ENCODE measurements at places on chromosomes 2 and 18.
A peak's percentile ranks its signal among the peaks of the same experiment; 100 is the strongest.

DNA sequence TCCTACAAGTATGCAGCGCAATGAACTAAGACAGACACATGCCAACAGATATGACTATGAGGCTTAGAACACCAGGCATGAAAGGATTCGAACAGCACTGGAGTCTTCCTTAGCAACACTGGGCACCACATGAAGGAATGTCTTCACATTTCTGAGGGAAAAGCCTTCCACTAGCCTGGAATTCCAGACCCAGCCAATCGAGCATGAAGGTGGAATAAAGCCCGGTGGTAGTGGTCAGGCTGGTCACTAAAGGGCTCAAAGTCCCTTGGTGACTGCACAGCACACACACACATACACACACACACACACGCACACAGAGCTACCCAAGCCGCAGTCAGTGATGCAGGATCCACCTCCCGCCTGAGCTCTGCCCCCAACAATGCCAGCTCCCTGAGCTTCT is 19.7 kb upstream of the SFXN5 start:
- no peak for DNase-seq

GRCh38 chr18:55237660-55238059 is 278.4 kb upstream of the CCDC68 start:
- DNase-seq: no peak

- no peak for DNase-seq
Observed at GRCh38 chr18:7575465-7576028, 8.4 kb downstream of the PTPRM start.

GRCh38 chr2:232139171-232139594 is 177.7 kb downstream of the DIS3L2 start:
- no peak for DNase-seq

GRCh38 chr2:122531290-122532071 is 776.0 kb downstream of the TSN start:
- DNase-seq: peak; percentile 73

DNA sequence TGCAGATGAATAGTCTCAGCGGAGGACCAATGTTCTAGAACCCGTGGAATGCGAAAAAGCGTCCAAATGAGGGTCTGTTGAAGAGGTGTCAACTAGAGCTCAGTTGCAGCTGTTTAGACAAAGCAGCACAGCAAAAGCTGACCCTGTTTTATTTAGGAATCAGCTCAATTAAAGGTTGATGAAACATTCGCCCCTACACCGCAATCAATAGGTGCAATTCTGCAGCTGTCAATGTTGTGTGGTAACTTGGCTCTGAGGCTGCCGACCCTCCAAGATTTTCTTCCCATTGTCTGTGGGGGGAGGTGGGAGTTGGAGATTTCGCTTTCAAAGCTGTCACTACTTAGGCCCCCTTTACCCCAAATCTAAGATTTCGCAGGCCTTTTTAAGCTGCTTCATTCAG is 330.0 kb downstream of the ETAA1 start:
- no peak for DNase-seq

- peak; percentile 80 for DNase-seq
Observed at GRCh38 chr2:41966431-41966893, 81.4 kb upstream of the PKDCC start.

GRCh38 chr18:51603551-51603950 is 406.1 kb upstream of the MEX3C start:
- DNase-seq: no peak

- no peak for DNase-seq
Observed at GRCh38 chr2:42068571-42069178, 20.9 kb downstream of the PKDCC start.

- DNase-seq: no peak
Observed at GRCh38 chr2:5175231-5175630, 517.0 kb upstream of the SOX11 start.

DNA sequence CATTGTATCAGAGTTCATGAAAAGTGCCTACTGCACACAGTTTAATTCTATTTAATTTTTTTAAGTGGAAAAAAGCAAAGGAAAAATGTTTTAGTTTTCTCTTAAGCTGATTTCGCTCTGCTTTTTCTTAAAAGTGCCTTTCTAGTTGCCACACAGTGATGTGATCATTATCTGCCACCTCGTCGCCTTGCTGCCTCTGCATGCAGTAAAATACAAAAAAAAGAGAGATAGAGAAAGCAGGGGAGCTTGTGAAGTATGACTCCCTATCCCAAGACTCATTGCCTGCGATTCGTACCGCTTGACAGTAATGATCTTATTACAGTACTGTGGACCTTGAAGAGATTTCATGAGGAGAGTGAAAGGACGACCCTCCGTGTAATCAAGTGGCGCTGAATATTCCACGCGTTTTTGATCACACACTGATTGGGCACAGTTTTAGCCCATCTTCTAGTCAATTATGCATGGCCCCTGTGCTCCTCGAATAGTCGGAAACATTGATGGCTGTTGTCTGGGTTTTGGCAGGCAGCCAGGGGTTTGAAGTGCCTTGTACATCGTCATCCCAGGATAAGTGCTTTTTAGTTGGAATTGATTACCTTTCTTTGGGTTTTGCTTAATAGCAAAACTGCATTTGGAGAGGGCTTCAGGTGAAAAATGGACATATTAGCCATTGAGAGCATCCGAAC is 188.3 kb downstream of the GBX2 start:
- no peak for DNase-seq

DNA sequence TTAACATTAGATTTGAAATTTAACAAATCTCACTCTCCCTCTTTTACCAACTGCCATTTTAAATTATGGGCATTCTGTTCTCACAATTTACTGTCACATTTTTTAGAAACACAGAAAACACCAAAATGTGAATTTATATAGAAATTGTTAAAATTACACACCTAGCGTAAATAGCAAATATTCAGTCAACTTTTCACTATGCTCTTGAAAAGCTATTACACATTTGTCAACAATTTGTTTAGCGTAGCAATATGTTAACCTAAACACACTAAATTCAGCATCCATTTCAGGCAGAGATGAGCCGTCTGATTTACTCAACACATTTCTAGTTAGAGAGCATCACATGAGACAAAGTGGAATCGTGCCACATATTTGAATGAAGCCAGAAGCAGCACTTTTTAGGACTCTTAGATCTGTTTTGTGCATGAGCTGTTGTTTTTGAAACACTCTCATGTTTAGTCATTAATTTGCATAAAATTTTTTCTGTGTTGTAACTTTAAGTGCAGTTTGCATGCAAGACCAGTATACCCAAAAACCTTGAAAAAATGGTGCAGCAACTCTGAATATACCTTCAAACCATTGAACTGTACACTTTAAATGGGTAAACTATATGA is 8.2 kb downstream of the TTC32 start:
- DNase-seq: no peak

- no peak for DNase-seq
Observed at GRCh38 chr2:204199357-204199756, 262.8 kb downstream of the ICOS start.

DNA sequence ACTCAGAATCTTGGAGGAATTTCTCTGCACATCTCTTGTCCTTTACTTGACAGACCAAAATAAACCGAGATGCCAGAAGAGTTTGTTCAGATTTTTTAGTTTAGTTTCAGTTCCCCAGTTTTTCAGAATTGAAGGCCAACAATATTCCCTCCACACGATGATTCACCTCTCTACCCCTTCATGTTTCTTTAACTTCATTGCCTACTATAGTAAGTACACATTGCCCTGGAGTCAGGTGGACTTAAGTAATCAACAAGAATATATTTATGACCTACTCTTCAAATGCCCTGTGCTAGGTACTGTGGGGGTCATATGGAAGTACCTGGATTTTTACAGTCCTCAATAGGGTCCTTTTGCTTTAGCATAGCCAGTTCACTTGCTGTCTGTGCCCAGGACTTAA is 79.6 kb upstream of the CTLA4 start:
- DNase-seq: no peak

DNA sequence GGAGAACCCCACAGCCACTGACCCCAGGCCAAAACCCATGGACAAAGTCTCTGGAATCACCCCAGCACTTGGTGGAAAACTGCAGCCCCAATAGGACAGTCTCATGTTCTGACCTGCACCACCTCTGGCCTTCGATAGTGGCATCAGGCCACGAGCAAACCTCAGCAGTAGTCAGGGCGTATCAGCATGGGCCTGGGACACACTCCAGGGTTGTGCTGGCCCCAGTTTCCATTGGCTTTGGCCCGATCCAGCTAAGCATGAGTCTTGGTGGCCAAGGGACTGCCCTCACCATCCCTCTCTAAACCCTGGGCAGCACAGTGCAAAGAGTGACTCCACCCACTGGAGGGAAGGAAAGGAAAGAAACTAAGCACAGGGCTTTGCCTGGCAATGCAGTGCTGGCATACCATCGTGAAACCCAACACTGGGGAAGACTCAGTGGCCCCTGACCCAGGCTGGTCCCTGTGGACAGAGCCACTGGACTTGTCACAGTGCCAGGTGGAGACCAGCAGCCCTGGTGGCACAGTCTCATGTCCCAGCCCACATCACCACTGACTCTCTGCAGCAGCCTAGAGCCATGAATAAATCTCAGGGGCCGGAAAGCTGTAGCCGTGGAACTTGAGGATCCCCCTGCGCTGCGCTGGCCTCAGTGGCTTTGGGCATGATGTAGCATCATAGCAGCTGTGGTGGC is 46.3 kb downstream of the ZNF519 start:
- no peak for DNase-seq

- DNase-seq: no peak
Observed at GRCh38 chr2:1863861-1864260, 119.5 kb upstream of the PXDN start.

DNA sequence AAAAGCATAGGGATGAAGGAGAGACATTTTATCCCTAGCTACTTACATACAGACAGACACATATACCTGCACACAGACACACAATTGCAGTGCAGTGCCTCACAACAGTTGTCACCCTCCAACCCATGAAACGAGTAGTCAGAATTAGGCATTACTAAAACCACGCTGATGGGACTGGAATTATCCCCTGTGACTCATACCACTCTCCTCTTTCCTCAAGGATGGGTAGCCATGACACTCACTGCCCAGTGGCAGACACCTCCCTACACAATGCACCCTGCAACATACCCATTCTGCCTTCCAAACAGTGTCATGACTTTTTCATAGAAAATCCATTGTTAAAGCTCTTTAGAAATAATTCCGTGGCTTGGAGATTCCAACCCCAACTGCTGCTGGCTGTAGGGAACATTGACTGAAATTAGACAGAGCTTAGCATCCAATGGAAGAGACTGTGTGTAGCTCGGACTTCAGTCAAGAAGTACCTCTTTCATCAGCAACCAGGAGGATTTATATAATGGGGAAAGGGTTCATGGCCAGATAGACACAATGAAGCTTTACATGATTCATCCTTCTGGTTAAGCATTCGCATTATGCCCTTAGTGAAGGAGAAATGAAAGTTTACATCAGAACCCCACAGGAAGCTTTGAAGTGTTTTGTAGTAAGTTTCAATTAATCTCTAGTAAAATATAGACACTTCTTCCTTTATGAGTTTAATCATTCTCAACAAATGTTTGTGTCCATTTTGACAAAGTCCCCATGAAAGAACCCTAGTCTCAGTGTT is 155.2 kb downstream of the FBXO15 start:
- DNase-seq: no peak

- no peak for DNase-seq
Observed at GRCh38 chr2:18986046-18986445, 372.4 kb downstream of the OSR1 start.

- DNase-seq: no peak
Observed at GRCh38 chr2:60764736-60765534, 8.9 kb downstream of the PAPOLG start.

- no peak for DNase-seq
Observed at GRCh38 chr2:235168174-235168979, 216.6 kb downstream of the SH3BP4 start.

GRCh38 chr2:28681158-28681571 is 70.5 kb upstream of the PPP1CB start:
- no peak for DNase-seq

DNA sequence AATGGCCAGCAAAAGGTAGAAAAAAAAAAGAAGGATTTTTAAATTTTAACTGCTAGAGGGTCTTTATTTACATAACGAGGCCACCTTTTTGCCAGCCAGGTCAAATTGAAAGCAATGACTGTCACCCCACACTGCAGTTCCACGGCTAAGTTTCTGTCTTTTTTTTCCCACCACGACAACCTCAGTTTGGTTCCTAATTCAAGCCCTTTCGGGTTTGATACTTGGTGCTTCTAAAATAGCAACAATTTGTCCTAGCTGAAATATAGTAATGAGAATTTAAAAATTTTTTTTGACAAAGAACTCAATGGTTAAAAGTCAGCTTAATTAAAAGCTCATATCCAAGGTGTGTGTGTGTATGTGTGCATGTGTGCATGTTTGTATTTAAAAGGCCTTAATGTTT is 16.4 kb upstream of the NMS start:
- no peak for DNase-seq

- peak; percentile 52 for DNase-seq
Observed at GRCh38 chr18:111306-112014, 46.9 kb upstream of the USP14 start.

GRCh38 chr18:37403100-37403781 is 162.4 kb downstream of the CELF4 start:
- peak; percentile 58 for DNase-seq

- DNase-seq: no peak
Observed at GRCh38 chr2:239266779-239267287, 134.0 kb downstream of the HDAC4 start.

DNA sequence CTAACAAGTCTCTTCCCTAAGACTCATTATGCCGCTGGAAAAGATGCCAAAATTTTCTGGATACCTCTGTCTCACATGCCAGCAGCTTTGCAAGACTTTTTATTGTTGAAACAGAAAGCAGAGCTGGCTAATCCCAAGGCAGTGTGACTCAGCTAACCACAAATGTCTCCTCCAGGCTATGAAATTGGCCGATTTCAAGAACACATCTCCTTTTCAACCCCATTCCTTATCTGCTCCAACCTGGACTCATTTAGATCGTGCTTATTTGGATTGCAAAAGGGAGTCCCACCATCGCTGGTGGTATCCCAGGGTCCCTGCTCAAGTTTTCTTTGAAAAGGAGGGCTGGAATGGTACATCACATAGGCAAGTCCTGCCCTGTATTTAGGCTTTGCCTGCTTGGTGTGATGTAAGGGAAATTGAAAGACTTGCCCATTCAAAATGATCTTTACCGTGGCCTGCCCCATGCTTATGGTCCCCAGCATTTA is 26.3 kb downstream of the DHRS9 start:
- no peak for DNase-seq

DNA sequence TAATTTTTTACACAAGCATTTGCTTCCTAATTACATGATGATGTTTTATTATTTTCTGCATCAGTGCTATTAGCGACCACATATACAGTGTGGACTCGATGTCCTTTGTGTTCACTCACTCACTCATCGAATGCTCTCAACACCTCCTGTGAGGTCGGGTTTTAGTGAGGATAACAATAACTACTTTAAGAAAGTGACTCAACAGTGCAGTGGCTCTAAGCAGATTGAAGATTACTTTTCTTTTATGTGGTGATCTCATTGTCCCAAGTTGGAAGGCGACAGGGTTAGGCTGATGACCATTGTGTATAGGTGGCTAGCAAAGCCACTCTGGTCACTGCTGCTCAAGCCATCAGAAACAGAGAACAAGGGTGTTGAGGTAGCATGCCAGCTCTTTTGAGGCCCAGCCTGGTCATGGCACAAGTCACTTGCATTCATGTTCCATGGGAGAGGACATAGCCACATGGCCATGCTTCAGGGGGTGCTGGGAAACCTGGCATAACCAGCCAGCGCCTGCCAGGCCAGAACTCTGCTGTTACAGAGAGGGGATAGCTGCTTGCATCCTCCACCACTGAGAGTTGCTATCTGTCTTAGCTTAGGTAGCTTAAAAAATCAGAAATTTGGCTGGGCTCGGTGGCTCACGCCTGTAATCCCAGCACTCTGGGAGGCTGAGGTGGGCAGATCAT is 60.4 kb downstream of the PDCL3 start:
- no peak for DNase-seq

Data from muscle of arm (tissue), 14 donors.